ENCODE measurements at places on chromosomes 6 and 20. TPM values are rescaled to one million over a fixed set of nuclear protein-coding genes. Genes with fewer than 3 reads are reported as not detected.

Gene SLC2A10
- not detected for total RNA-seq

Gene APOBEC2
- total RNA-seq = not detected

Gene KCNQ5
- 10.6 TPM for total RNA-seq

Gene ALDH5A1
- total RNA-seq = 7.2 TPM

Gene ANGPT4
- not detected for total RNA-seq

Gene ADTRP
- total RNA-seq = 3.1 TPM

Gene EYA2
- not detected for total RNA-seq

Gene SLC17A4
- not detected for total RNA-seq

Gene ANKRD66
- total RNA-seq = not detected

- no peak for DNase-seq
These were observed 104.8 kb downstream of the FLRT3 start for GRCh38 chr20:14232650-14233049.

DNA sequence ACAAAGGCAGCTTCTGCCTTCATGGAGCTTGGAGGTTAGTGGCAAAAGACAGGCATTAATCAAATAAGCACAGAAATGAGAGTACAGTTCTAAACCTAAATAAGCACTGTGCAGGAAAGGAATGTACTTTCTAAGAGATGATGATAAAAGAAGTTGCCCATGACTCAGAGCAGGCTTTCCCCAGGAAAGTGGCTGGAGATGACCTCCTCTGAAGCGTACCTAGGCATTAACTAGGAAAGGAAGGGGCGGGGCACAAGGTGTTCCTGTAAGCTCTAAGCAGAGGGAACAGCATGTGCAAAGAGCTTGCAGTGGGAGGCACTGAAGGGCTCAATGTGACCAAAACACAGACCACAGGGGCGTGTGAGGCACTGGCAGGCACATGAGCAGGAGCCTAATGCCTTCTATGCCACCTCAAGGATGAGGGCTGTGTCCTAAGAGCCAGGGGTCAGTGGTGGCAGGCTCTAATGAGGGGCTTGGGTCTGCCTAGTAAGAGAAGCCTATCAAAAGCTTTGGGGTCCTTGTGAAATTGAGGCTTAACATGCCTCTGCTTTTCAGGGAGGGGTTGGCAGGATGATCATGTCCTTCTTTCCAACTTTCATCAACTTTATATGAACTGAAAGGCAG lies 4.9 kb downstream of the SSTR4 start:
- no peak for DNase-seq

GRCh38 chr20:61640131-61640870 lies 388.2 kb downstream of the CDH4 start:
- no peak for DNase-seq

DNA sequence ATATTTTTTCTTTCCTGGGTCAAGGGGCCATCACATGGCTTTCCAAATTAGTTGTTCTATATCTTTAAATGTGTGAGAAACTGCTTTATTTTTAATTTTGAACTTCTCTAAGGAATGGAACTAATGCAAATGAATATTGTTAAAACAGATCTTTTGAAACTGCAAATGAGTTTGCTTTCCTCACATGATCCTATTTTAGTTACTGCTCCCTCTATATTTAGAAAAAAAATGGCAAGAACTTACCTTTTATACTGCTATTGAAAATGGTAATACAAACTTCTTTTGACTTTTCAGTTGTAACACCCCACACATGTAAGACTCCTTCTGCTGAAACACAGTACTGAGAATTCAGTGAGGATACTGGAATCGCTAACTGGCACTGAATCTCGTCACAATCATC lies 15.9 kb downstream of the IFNGR1 start:
- no peak for DNase-seq

GRCh38 chr6:1774226-1774915 lies 164.7 kb downstream of the FOXC1 start:
- no peak for DNase-seq

DNA sequence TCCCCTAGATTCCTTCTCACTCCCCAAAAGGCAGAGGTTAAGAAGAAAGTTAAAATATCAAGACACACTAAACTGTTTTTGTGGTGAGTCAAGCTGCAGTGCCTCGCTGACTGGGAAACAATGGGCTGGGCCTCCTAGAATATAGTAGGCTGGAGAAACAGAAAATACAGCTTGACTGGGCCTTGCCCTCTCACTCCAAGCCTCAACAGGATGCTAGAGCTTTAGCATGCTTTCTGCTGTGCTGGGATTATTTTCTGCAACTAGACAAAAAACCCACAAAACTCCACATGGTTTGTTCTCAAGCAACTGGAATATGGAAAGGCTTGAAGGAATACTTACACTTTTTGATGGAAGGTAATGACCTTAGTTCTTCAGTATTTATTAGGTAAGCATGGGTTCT lies 27.9 kb downstream of the FOXO3 start:
- DNase-seq = no peak

DNA sequence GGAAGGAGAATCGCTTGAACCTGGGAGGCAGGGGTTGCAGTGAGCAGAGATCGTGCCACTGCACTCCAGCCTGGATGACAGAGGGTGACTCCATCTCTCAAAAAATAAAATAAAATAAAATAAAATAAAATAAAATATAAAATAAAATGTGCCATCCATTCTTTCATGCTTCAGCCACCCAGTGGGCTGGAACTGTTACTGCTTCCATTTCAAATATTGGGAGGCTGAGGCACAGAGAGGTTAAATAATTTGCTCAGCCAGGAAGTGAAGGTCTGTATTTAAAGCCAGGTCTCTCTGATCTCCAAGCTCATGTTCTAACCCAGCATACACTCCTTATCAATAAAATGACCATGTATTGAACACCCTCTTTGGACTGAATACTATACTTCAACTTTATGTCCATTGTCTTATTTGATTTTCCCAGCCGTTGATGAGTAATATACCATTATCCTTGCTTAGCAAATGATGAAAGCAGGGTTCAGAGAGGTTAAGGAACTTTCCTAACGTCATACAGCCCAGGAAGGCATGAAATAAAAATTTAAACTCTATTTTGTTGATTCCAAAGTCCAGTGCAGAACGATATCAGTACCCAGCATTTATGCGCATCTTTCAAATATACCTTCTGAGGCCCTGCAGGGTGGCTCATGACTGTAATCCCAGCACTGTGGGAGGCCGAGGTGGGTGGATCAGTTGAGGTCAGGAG lies 25.8 kb upstream of the SLC9A8 start:
- DNase-seq = no peak

DNA sequence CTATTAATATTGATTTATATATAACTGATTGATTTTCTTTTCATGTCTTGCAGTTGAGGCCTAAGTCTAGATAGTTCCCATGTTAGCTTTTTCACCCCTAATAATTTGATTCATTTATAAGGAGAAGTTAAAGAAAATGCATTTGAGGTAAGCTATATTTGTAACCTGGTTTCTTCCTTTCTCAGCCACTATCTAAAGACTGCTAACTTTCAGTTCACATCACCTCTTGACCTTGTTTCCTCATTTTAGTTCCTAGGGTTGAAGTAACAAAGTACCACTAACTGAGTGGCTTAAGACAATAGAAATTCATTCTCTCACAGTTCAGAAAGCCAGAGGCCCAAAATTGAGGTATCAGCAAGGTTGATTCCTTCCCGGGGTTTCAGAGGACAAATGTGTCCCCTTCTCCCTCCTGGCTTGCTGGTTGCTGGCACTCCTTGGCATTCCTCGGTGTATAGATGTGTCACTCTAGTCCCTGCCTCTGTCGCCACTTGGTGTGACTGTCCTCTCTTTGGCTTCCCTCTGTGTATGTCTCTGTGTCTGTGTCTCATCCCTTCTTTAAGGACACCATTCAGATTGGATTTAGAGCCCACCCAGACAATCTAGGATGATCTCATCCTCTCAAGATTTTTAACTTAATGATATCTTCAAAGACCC lies 55.9 kb upstream of the C20orf144 start:
- no peak for DNase-seq

DNA sequence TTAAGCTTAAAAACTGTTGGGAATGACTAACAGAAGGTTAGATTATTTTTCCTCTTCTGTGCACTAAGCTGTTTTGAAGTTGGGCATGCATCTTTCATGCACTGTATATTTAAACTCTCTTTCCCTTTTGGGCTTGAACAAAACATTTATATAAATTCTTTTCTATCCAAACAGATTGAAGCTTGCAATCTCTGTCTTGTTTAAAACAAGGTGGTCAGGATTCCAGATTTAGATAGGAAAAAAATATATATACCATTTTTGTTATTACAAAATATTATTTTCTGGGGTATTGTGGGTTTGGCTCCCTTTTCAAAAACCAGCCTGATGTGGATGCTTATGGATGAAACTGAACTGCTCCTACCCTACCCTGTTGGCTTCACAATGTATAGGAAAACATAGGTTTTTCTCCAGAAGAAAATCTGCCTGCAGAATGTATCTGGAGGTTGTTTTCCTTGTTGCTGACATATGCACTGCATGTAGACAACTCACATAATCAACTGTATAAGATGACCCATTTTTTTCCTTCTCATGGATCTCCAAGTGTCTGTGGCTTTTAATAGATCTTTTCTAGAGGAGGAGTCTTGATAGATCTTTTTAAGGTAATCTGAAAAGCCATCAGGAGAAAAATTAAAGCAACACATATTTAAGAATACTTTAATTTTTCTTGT lies 146.3 kb downstream of the PRL start:
- no peak for DNase-seq

- no peak for DNase-seq
These were observed 342.0 kb downstream of the SOX4 start for GRCh38 chr6:21935561-21936028.

DNA sequence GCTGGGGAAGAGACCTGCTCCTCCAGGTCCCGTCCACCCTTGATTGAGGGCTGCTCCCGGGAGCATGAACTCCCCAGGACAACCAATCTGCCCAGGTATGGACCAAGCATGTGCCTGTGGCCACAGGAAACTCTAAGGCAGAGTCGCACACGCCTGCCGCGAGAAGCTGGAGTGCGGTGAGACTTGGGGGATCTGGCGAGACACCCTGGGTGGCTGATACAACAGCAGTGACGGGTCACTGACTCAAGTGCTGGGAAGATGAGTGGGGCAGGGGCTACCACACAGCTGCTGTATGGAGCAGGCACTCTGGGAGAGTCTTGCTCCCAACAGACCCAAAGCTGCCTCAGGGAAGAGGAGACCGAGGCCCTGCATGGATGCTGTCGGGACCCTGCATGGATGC lies 40.1 kb downstream of the BFSP1 start:
- DNase-seq = no peak

DNA sequence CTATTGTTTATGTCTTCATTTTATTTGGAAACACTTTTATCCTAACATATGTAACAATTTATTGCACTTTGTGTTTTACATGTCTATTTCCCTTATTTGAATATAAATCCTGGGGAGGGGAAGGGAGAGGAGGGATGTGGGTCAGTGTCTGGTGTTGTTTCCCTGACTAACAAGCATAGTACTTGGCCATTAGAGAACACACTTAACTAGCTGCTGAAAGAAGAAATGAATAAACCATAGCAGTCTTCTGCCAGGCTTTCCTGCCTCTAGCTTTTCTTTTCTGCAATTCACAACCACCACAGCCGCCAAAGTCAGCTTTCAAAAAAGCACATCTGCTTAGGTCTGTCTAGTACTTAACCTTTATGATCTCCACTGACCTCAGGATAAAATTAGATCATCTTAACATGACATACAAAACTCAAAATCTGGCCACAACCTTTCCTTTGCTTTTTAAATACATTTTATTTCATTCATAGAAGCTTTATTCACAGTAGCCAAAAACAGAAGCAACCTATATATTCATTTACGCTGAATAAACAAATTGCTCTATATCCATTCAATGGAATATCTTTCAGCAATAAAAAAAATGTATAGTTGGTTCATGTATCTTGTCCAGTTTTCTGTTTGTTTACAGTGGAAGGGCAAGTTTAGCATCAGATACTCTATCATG lies 16.3 kb downstream of the PDSS2 start:
- no peak for DNase-seq

DNA sequence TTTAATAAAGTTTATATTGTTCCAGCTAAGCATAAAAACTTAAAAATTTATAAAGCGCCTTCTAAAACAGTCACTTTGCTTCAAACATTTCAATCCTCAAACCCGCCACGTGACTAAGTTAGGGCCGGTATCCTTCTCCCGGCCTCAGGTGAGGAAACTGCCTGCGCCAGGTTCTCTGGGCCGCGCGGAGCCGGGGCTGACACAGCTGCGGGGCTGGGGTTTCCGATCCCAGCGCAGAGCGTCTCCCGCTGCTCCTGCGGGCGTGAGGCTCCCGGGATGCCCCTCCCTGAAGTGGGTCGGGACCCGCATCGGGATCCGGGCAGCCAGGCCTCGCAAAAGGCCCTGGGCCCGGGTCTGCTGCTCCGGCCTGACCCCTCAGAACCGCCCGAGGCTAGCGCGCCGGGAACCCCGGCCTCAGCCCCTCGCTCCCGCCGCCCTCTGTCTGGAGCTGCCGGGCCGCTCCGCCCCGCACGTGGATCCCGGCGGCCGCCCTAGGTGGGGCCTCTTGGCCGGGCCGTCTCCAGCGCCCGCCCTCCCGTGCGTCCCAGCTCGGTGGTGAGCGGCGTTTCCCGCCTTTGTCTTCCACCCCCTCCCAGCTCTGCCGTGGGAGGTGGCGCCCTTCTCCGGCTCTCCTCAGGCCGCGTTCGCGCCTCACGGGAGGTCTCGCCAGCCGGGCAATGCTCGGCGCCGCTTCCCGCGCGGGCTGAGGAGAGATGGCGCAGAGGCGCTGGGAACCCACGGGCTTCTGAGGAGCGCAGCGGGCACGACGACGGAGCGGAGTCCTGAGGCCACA lies 267.9 kb downstream of the DLL1 start:
- DNase-seq = no peak

DNA sequence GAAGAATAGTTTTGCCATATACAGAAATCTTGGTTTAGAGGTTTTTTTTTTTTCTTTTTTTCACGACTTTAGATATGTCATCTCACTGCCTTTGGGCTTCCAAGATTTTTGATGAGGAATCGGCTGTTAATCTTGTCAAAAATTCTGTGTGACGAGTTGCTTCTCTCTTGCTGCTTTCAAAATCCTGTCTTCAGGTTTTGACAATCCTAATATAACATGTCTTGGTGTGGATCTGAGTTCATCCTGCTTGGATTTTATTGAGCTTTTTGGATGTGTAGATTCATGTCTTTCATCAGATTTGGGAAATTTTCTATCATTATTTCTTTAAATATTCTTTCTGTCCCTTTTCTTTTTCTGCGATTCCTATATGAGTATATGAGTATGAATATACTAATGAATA lies 61.1 kb downstream of the PLCG1 start:
- DNase-seq = no peak

- no peak for DNase-seq
These were observed 74.7 kb downstream of the PHACTR2 start for GRCh38 chr6:143752459-143752858.

GRCh38 chr6:115667478-115668026 lies 393.1 kb downstream of the FRK start:
- no peak for DNase-seq

DNA sequence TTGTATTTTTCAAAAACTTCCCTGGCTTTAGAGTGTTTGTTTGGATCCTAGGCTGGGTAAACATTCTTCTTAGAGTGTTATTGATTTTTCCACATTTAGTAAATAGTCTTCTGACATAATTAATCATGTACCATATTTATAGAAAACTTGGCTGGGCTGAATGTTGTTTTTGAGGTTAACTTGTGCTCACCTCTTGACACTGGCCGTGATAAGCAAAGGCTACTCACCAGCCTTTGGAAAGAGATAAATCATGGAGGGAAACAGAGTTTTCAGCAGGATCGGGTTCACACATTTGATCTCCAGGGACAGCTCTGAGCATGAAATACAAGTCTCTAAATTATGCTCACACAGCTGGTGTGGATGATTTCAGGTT lies 6.2 kb upstream of the CD93 start:
- no peak for DNase-seq

- DNase-seq = no peak
These were observed 21.6 kb downstream of the OR2J3 start for GRCh38 chr6:29129326-29130012.

GRCh38 chr20:32442630-32443373 lies 84.7 kb downstream of the ASXL1 start:
- DNase-seq = no peak
